ENCODE measurements at places on chromosomes 11 and 22.
A peak's percentile ranks its signal among the peaks of the same experiment; 100 is the strongest.

- DNase-seq: no peak
Measured at GRCh38 chr22:29607426-29607825, 4.0 kb downstream of the NF2 start.

- no peak for DNase-seq
Measured at GRCh38 chr11:75966537-75967287, 151.7 kb downstream of the UVRAG start.

GRCh38 chr11:86513138-86513537, 138.5 kb downstream of the CCDC81 start:
- DNase-seq: no peak

DNA sequence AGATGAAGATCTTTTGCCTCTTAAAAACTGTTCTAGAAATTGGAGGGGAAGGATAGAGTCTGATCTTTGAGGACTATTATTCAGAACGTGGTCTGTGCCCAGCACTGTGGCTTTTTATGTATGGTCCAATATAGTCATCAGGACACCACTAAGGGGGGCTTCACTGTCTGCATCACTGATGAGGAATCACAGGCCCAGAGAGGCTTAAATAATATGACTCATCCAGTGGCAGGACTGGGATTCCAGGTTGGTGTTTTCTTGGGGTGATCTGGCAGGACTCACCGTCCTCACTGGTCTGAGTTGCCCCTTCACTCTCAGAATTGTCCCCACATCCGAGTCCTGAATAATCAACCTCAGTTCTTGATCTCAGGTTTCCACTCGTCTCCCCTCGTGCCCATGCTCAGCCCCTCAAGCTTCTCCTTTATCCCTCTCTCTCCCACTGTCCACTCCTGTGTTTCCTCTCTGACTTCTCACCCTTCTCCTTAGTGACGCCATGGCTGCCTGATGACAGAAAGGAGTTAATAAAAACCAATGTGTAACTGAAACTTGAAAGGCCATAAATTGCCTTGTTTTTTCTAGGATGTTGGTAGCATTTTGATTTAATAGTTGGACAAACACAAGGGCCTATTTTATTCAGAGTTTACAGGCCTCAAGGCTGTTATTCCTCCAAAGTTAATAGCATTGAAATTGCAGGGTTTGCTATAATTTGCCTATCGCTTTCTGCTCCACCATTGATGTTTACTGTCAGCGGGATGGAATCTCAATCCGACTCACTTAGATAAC, 95.7 kb upstream of the NNMT start:
- no peak for DNase-seq

DNA sequence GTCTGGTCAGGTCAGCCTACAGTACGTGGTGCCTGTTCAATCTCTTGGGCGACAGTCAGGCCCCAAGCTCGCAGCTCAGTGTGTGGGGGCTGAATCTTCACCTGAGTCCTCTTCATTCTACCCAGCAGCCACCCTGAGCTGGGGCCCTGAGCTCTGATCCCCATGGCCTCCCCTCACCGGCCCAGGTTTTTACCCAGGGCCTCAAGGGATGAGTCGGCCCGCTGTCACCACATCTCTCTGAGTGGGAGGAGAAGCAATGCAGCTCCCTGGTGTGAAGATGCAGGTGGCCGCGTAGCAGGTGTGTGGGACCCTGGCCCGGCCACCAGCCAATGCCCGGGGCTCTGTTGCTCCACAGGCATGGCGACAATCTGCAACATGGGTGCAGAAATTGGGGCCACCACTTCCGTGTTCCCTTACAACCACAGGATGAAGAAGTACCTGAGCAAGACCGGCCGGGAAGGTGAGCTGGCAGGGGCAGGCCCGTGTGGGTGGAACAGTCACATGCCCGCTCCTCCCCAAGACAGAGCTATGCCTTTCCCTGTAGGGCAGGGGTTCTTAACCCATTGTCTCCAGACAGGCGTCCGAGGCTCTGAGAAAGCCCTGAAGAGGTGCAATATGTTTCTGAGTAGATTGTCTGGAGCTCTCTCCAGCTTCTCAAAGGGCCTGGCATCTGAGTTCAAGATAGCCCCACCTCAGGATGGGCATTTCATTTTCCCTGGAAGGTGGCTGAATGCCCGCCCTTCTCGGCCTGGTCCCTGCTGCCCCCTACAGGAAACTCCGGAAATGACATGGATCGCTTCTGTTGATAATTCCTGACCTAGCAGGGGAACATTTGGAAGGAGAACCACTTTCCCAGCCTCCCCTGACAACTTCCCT, 26.9 kb downstream of the POLR3H start:
- DNase-seq: no peak

- no peak for DNase-seq
Measured at GRCh38 chr11:11780858-11781257, 60.9 kb upstream of the USP47 start.

GRCh38 chr22:19207401-19207808, 28.9 kb upstream of the SLC25A1 start:
- DNase-seq: no peak

DNA sequence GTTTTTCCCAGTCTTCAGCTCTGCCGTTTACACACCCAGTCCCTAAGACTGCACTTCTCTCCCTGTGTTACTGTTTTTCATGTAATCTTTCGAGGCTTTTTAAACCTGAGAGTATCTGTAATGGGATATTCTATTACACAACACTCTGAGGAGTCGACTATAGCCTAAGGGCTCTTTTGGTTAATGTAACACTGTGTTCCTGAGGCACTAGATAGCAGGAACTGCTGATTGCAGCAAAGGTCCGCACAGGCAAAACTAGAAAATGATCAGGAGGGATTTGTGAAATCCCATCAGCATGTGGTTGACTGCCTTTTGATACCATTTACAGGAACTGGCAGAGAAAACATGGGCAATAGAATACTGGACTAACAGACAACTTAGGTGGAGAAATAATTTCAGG, 512.3 kb upstream of the RAG2 start:
- DNase-seq: no peak

DNA sequence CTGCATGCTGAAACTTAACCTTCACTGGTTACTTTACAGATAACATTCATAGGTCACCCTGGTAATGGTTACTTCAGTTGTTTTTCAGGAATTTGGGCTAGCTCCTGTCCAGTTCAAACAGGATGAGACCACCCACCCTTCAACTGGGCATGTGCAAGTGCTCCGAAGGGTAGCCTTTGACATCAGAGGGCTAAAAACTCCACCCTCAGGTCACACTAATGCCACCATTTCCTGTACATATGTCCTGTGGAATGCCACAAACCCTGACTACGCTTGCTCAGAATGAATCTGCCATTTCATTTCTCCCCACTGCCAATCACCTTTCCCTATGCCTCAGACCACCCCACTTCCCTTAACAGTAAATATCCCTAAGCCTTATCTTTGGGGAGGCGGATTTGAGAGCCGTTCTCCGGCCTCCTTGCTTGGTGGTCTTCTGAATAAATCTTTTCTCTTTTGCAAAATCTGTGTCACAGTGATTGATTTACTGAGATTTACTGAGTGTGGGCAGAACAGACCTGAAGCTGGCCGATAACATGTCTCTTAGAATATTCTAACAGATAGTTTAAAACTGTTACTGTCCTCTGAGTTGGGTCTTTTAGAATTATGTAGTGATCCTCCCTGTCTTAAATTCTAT, 25.4 kb upstream of the FXYD2 start:
- DNase-seq: no peak

DNA sequence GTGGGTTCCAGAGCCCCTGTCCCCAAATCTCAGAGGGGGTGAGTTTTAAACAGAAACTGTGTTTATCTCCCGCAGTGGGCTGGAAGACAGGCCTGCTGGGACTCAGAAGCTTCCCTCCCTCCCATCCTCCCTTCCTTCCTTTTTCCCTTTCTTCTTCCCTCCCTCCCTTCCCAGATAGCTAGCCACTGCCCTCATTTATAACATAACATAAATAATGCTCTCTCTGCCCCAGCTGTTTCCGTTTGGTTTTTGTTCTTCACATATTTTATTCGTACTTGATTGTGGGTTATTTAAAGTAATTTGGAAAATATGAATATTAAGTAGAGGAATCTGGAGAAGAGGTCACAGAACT, 140.9 kb downstream of the TEAD1 start:
- DNase-seq: no peak

DNA sequence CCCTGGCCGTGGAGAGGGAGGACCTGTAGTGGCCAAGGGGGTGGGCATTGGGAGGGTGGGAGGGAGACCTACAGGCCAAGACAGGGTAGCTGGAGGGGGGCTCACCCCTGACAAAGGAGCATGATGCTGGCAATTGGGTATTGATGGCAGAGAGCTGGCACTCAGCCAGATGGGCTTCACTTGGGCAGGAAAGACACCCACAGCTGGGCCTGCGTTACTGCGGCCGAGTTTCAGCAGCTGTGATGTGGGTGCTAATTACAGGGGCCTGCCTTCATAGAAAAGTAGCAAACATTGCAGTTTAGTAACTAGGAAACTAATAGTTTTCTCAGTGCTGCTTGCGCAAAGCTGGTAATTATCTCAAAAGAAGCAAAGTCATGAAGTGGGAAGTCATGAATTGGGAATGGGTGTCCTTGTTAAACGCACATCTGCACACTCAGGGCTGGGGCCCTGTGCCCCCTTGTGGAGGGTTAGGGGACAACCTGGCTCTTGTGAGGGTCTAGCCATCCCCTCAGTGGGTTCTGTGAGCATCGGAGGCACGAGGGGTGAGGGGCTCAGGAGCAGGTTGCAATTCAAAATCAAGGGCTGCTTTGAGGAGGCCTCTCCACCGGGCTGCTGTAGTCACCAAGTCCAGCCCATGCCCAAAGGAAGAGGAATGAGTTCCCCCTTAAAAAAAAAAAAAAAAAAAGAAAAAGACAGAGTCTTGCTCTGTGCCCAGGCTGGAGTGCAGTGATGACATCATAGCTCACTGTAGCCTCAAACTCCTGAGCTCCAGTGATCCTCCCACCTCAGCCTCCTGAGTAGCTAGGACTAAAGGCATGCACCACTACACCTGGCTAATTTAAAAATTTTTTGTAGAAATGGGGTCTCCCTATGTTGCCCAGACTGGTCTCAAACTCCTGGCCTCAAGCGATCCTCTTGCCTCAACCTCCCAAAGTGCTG, 24.4 kb upstream of the TXNRD2 start:
- DNase-seq: no peak

GRCh38 chr11:44611687-44612434, 46.4 kb downstream of the CD82 start:
- no peak for DNase-seq

GRCh38 chr11:12664385-12664784, 9.8 kb upstream of the TEAD1 start:
- DNase-seq: no peak

DNA sequence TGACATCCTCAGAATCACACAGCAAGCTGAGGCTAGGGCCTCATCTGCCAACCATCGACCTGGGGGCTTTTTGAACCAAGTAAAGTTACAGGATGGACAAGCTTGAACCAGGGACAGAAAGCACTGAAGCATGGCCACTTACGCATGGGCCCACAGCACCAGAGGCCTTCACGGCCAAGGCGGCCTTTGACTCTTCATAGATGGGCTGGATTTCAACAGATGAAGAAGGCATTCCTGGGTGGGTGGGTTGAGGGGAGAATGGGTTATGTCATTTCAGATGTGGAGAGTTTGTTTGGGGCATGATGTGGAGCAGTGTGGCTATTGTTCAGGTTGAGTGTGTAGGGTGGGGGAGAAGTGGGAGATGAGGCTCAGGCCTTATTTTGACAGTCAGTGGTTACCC, 60.2 kb downstream of the LRRC32 start:
- DNase-seq: no peak

GRCh38 chr11:13026722-13027121, 17.6 kb downstream of the RASSF10 start:
- DNase-seq: no peak

DNA sequence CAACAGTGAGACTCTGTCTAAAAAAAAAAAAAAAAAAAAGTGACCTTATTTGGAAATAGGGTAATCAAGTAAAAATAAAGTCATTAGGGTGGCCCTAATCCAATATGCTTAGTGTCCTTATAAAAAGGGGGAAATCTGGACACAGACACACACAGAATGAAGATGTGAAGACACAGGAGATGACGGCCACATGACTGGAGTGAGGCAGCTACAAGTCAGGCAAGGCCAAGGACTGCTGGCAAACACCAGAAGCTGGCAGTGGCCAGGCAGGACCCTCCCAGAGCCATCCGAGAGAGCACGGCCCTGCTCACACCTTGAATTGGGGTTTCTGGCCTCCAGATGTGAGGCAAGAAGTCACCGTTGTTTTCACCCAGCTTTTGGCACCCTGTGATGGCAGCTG, 28.6 kb downstream of the LRFN4 start:
- DNase-seq: no peak

- DNase-seq: no peak
Measured at GRCh38 chr11:11973361-11973800, 35.0 kb downstream of the DKK3 start.

GRCh38 chr22:44107340-44107739, 73.4 kb upstream of the PARVG start:
- DNase-seq: peak; percentile 78

- no peak for DNase-seq
Measured at GRCh38 chr22:20484948-20485683, 10.5 kb downstream of the KLHL22 start.

- DNase-seq: no peak
Measured at GRCh38 chr11:20055312-20055711, 105.0 kb downstream of the DBX1 start.

Measured in NT2/D1 (cell line).